RCC 7860 (cell line): ENCODE measurements at places on chromosomes 16 and 17.

- DNase-seq = no peak
Observed at GRCh38 chr17:62862251-62862650, 54.1 kb upstream of the MARCHF10 start.

GRCh38 chr16:66265556-66266141 lies 100.8 kb upstream of the CDH5 start:
- no peak for DNase-seq

- no peak for DNase-seq
Observed at GRCh38 chr16:68005786-68006286, 6.6 kb upstream of the DPEP2 start.

DNA sequence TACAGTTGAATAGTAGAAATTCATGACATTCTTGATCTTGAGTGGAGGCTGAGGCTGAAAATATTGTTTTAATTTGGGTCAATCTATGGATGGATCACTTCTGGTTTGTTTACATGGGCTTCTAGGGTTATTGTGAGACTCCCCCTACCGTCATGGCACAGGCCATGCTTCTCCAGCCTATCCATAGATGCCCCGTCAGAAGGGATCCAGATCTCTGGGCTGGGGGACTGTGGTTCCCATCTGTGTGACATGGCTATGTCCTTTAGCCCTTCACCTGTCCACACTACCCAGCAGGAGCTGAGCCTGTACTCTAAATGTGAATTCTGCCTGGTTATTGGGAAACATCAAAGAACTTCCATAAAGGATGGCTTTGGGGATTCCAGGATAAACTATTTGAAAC lies 160.4 kb downstream of the ABCC12 start:
- no peak for DNase-seq

GRCh38 chr17:65900216-65900615 lies 291.7 kb downstream of the CEP112 start:
- DNase-seq = no peak

GRCh38 chr16:67790071-67790470 lies 16.3 kb downstream of the RANBP10 start:
- no peak for DNase-seq

GRCh38 chr17:60817192-60817591 lies 139.5 kb downstream of the BCAS3 start:
- DNase-seq = peak; percentile 42

DNA sequence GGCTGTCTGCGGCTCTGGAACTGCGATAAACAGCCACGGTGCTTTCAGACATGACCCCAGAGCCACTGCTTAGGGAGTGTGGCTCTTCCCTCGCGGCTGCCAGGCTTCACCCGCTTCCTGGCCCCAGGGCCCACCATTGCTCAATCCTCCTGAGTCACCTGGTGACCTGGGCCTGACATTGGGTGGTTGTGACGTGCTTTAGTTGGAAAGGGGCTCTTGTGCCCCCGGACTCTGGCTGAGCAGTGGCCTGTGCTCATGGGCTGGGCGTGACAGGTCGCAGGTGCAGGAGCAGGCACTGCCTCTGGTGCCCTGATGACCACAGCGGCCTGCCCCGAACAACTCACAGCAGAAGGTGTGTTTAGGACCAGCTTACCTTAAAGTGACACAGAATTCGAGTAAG lies 8.6 kb upstream of the NUDT16L1 start:
- no peak for DNase-seq

- DNase-seq = no peak
Observed at GRCh38 chr16:3637371-3637923, 17.0 kb upstream of the DNASE1 start.

- DNase-seq = no peak
Observed at GRCh38 chr17:43671031-43671692, 9.4 kb upstream of the MEOX1 start.

DNA sequence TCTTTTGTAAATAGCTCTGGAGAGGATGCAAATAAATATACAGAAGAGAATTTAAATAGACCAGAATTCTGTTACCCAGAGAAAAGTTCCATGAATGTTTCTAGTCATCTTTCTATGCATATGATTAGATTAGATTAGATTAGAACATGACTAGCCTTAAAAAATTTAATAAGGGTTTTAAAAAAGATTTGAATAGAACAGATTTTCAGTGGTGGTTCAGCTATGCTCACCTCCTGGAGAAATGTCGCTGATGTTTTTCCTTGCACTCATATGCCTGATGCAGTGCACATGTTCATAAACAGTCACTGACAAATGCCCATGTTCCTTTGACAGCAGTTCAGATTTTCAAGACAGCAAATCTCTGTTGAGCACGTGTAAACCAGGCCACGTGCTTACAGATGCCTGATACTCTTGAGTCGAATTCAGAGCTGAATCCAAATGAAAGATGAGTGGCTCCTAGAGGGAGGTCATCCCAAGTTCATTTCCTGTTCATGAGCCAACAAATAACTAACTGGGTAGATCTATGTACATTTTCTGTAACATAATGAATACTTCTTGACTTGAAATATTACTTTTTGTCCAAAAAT lies 19.9 kb upstream of the RAB11FIP4 start:
- no peak for DNase-seq

DNA sequence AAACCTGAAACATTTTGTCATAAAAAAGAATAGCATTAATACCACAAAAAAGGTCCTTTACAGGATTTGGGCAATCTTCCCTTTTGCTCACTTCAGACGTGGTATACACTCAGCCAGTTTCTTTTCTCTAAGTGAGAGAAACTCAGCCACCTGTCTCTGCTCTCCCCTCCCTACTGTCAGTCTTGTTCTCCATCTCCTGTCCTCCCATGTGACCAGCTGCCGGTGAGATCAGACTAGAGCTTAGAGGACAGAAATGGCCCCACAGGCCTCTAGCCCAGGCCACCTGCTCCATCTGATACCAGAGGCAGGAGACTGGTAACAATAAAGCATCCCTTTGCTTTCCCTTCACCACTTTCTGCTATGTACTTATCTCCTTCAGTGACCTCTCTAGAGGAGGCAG lies 34.9 kb downstream of the CMC2 start:
- DNase-seq = no peak

GRCh38 chr16:48188449-48189102 lies 32.8 kb upstream of the ABCC12 start:
- no peak for DNase-seq

GRCh38 chr17:59121901-59122480 lies 15.3 kb upstream of the TRIM37 start:
- peak; percentile 94 for DNase-seq

DNA sequence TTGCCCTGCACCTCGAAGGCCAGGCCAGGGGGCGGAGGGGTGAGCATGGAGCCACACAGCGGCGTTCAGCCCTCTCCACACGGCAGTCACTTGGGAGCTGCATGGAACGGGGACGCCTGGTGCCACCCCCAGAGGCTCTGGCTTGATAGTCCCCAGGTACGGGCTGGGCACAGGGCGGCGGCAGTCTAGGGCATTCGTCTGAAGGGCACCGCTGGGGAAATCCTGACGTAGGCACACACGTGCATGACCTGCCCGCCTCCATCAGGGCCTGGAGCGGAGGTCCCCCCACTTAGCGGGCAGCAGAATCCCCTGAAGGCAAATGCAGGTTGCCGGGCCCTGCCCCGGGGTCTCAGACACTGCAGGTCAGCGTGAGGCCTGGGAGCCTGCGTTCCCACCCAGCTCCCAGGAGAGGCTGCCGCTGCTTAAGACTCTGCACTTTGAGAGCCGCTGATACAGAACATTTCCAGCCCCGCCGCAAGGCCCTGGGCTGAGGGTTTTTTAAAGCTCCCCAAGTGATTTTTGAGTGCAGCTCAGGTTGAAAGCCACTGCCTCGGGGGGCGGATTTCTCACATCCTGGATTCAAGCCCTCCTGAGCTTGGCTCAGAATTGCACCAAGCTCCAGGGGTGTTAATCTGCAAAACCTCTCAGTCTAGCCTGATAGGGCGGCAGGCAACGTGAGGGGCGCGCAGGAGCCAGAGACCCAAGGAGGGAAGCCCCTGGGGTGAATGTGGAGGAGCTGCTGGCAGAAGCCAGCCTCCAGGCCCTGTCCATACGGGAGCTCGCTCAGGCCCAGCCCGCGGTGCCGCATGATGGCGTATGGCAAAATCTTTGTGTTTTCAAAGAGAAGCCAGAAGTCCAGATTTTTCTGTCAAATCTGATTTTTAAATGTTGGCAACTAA lies 182.3 kb upstream of the GSE1 start:
- no peak for DNase-seq

GRCh38 chr16:86534779-86535615 lies 20.0 kb downstream of the MTHFSD start:
- no peak for DNase-seq

- no peak for DNase-seq
Observed at GRCh38 chr16:86572041-86572521, 5.5 kb downstream of the FOXC2 start.

DNA sequence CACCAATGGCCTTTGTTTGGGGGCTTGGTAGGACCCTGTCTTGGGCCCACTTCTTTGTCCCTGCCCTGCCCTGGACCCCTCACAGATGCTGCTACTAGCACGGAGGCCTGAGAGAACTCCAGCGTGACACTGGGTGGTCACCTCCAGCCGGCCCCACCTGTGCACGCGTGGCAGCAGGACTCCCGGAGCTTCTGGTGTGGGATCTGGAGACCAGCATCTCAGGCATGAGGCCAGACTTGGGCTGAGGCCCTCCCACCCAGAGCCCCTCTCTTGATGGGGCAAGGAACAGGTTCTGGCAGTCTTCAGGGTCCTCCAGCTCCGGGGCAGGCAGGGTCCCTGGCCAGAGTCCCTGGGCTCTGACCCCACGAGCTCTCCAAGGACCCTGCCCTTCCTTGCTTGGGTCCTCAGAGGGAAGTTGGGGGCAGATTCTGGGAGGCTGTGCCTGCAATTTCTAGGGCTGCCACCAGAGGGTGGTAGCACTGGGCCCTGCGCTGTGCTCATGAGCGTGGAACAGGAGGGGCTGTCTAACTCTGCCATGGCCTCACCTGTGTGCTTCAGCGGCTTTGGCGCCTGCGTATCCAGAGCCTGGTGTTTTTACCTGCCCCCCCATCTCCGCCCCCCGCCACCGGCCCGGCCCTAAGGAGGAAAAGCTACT lies 3.1 kb upstream of the BAIAP3 start:
- no peak for DNase-seq

- no peak for DNase-seq
Observed at GRCh38 chr16:17561056-17561455, 90.3 kb upstream of the XYLT1 start.

DNA sequence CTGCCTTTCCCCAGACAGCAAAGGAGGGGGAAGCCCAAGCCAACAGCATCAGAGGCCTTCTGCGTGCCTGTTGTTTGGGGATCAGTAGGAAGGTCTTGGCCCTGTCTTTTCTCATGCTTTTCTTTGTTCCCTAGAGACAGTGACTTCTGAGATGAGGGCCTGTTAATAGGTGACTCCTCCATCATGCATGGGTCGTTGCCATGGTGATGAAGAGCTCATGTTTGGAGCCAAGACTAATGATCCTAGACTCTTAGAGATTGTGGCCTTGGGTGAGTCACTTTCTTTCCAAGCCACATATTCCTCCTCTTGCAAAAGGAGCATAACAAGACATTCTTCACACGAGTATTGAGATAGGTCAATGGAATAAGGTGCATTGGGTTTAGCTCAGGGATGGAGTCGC lies 201.1 kb upstream of the ASIC2 start:
- DNase-seq = peak; percentile 53

GRCh38 chr17:8402921-8403536 lies 5.4 kb upstream of the RNF222 start:
- DNase-seq = no peak

DNA sequence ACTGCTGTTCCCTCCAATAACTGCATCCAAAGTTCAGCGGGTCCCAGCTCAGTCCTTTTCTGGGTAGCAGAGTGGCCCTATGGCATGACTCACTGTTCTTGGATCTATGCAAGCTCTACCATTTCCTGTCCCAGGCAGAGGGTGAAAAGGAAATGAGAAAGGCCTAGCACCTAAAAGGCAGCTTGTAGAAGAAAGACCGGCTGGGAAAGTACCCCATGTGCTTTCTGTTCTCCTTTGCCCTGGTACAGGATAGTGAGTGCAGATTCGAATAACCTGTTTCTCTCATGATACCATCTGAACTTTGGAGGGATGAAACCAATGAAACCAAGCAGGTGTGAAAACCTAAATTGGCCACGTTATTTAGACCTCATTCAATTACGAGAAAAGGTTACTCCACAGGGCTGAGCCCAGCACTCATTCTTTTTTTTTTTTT lies 12.7 kb upstream of the HASPIN start:
- DNase-seq = peak; percentile 48

DNA sequence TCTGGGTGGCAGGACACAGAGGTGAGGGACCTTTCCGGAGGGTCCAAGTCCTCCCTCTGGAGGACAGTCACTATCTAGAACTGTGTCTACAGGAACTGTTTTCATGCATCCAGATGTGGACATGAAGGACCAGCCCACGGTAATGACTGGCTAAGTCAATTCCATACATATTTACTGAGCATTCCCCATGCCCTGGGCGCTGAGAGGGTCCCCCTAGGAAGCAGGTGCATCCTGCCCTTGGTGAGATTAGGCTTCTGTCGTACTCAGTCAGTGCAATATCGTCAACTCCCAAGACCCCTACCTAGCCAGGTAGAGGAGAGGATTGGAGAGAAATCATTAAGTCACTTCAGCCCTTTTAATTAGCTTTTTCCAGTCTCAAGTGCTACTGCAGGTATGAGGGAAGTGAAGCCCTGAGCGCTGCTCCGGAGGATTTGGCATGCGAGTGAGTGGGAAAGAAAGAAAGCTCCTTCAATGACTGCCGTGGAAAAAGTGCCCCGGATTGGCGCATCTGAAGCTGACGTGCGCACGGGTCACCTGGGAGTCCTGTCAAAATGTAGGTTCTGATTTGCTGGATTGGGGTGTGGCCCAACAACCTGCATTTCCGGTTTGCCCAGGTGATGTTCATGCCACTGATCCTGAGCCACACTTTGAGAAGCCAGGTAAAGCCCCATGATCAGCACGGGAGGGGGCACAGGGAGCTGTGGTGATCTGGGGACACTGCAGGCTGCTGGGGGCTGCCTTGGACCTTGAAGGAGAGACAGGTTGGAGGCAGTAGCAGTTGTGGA lies 367.4 kb upstream of the TNRC6C start:
- no peak for DNase-seq

GRCh38 chr17:81493198-81494038 lies 19.2 kb downstream of the ACTG1 start:
- no peak for DNase-seq

DNA sequence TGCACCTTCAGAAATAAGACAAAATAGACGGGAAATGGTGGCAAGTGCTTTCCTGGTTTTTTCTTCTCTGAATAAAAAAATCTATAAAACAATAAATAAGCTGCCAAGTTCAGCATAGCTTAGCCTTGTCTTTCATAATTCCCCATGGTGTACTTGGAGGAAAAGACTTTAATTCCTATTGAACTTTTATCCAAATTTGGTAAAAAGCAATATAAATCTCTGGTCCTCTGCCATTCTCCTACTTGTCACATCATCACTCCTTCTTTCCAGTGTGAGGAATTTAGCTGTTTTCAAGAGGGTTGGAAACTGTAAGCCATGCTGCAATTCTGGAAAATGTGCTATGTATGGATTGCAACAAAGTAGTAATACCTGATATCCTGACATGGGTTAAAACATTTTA lies 551.8 kb upstream of the KIF2B start:
- no peak for DNase-seq

DNA sequence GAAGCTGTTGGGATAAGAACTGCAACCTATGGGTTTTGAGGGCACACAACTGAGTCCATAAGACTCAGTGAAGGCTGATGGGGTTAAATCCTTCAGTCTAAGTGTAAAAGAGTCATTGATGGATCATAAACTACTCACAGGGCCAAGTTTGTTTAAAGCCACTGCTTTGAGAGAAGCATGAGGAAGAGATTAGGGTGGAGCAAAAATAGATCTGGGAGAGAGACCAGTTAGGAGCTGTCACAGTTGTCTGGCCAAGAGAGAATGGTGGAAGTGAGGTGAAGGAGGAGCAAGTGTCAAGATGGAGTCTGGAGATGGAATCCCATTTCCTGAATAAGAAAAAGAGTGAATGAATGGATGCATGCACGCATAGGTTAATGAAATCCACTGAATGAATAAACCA lies 379.1 kb upstream of the CDH11 start:
- DNase-seq = no peak
